ENCODE measurements at places on chromosomes 4 and X. TPM values are rescaled to one million over a fixed set of nuclear protein-coding genes. Genes with fewer than 3 reads are reported as not detected.
A peak's percentile ranks its signal among the peaks of the same experiment; 100 is the strongest.

GRCh38 chr4:186216465-186217024, 10.8 kb upstream of the KLKB1 start:
- no peak for DNase-seq

SERPINA7 gene
- polyA plus RNA-seq, result not detected

- DNase-seq, result no peak
Observed at GRCh38 chr4:56762484-56763250, 58.8 kb downstream of the SPINK2 start.

DNA sequence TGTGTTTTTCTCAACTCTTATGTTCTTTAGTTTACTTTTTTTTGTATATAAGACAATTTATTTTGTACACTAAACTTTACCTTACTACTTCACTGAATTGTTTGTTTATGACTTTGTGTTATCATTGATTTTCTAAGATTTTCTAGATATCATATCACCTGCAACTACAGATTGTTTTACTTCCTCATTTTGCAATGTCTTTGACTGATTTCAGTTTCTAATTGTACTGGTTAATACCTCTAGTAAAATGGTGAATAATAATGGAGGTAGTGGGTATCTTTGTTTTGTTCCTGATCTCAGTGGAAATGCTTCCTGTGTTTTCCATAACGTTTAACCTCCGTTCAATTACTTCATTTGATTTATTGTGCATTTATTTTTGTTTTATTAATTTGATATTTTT, 490.2 kb downstream of the TLL1 start:
- DNase-seq, result no peak

GRCh38 chr4:43778187-43778915, 670.3 kb downstream of the KCTD8 start:
- no peak for DNase-seq

EVC gene
- 32.2 TPM for polyA plus RNA-seq

GRCh38 chr4:169715826-169716225, 41.9 kb downstream of the HPF1 start:
- DNase-seq, result no peak

GRCh38 chr4:119300101-119300978, 21.6 kb downstream of the FABP2 start:
- DNase-seq, result peak; percentile 95

VEGFC gene
- 32.6 TPM for polyA plus RNA-seq

HSFX1 gene
- 2.2 TPM for polyA plus RNA-seq

PCDH19 gene
- 1.6 TPM for polyA plus RNA-seq

DNA sequence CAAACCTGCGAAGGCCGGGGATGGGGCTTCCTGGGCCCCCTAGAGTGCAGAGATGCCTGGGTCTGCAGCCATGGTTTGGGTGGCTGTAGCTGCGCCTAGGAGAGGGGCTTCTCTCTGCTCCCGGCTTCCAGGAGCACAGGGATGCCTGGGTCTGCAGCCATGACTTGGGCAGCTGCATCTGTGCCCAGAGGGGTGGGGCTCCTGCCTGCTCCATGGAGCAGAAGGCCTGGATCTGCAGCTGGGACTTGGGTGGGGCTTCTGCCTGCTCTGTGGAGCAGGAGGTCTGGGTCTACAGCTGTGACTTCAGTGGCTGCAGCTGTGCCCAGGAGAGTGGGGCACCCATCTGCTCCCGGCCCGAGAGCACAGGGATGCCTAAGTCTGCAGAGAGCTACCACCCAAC, 20.8 kb downstream of the SPON2 start:
- no peak for DNase-seq

INPP4B gene
- polyA plus RNA-seq, result 12.8 TPM

TLR10 gene
- polyA plus RNA-seq, result 1.1 TPM

GRCh38 chr4:107913283-107913899, 18.0 kb upstream of the CYP2U1 start:
- DNase-seq, result peak; percentile 51

PAGE1 gene
- not detected for polyA plus RNA-seq

DNA sequence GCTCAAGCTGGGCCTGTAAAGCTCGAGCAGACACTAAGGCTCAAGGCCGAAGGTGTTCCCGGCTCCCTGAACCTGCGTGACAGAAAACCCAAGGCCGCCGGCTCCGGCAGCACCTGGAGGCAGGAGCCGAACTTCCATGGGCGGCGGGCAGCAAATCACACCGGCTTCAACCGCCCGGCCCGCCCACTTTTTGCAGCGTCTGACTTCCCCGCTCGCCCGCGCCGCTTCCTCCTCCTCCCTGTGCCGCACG, 940 bp upstream of the NSD2 start:
- DNase-seq, result no peak

DNA sequence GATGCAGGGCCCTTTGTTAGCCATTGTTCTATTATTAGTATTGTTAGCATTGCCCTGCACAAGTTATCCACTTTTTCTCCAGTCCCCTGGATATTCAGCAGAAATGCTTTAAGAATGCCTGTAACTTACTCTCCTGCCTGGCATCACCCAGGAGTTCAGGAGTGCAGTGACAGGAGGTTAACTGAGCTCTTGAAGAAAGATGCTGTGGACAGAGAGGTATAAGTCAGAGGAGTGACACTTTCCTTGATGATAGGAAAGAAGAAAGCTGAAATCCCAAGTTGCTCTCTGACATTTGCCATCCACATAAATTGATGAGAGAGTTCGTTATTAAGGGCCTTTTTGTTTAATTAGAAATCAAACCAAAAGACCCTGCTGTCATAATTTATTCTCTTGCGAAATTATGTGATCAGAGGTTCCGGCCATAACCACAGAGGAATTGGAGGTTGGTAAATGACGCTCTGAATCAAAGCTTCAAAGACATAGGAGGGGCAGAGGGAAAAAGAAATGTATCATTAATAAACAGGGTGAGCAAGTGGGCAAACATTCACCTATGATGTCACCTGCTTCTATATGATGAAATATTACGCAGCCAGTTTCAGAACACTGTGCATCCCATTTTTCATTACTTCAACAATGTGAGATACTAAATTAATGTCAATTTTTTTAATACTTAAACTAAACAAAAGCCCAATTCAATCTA, 230.2 kb upstream of the JADE1 start:
- no peak for DNase-seq

ANAPC4 gene
- 65.2 TPM for polyA plus RNA-seq

DNA sequence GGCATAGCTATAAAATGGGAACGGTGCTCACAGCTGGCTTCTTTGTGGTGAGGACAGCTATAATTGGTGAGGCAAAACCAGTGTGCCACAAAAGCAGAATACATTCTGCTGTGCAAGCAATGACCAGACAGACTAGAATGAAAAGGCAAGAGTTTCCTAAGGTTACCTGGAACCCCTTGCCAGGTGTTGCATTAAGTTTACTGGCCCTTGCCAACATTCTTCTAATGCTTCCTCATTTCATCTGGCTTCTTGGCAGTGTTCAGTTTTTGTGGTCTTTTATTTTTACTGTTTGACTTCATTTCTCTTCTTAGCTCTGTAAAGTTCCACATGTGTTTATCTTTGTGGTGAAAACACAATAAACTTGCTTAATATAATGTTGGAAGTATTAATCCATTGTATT, 131.4 kb downstream of the PTTG2 start:
- DNase-seq, result no peak

DNA sequence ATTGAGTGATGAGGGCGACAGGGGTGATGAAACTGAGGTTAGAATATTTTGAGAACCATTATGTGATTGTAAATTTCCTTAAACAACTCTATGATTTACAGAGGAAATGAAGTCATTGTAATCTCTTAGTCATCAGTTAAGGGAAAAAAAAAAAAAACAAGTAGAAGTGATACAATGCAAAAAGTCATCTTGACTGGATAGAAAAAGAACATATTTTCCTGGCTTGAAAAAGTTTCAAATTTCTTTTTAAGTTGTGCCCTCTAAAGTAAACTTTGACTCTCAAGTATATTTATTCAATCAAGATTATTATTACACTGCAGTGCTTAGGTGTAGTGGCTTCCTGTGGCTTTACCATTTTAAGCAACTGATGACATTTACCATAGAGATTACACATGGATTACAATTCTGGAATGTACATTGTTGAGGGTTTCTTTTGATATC, 40.6 kb downstream of the GABRB1 start:
- no peak for DNase-seq

DNA sequence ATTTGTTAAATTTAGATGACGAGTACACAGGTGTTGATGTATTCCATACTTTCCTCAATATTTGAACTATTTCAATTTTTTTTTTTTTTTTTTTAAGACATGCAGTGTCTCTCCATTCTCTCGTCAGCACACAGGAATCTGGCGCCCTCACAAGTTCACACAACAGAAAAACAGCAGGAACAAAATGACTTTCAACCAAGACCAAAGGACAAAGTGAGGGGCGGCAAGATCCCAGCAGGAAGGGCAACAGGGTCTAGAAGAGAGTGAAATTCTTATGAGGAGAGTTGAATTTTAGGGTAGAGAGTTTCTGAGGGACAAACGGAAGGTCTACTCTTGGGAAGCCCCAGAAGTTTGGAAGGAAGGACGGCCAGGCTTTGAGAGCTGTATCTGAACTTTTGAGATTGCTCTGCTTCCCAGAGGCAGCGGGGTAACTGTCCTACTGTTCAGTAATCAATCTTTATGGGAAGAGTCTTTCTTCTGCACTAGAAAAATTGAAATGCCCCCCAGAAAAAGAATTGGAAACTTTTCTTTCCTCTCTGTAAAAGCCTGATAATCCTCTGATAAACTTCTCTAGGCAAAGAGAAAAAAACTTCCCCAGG, 760.2 kb downstream of the RAB28 start:
- no peak for DNase-seq

GRCh38 chr4:6221851-6222760, 21.8 kb upstream of the JAKMIP1 start:
- DNase-seq, result no peak
